Subcutaneous preadipocyte (primary cell): ENCODE measurements at places on chromosomes 3 and 15. TPM values are rescaled to one million over a fixed set of nuclear protein-coding genes. Genes with fewer than 3 reads are reported as not detected.

Gene PPARG
- total RNA-seq = 84.1 and 121 TPM in 2 replicates

Gene IL5RA
- total RNA-seq = not detected in 2 replicates

Gene SNURF
- total RNA-seq = 4.3 and 5.9 TPM in 2 replicates

Gene BNC1
- 1.5 and 14.3 TPM in 2 replicates for total RNA-seq

Gene CDV3
- total RNA-seq = 112 and 166 TPM in 2 replicates

Gene SLC28A1
- total RNA-seq = not detected in 2 replicates

Gene HES1
- total RNA-seq = 0.39 TPM in 1 of 2 replicates, not detected in the other
